Cortex of kidney (tissue), 1 donor: ENCODE measurements at places on chromosomes 12 and 14.

DNA sequence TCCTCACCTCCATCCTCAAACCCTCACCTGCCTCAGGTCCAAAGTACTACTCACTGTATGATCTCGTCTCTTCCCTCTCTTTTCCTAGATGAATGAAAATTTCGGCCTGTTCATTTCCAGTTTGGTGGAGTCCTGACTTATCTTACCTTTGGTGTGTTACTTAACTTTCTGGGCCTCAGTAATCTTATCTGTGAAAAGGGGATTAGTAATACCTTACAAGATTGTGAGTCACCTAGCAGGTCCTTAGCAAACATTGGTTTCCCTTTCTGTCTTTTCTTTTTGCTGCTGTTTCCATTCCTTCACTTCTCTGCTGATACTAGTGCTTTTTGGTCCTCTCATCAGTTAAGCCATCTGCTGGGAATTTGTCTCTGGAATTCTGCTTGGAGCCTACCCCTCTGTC is 52.8 kb downstream of the AKAP6 start:
- no peak for DNase-seq

DNA sequence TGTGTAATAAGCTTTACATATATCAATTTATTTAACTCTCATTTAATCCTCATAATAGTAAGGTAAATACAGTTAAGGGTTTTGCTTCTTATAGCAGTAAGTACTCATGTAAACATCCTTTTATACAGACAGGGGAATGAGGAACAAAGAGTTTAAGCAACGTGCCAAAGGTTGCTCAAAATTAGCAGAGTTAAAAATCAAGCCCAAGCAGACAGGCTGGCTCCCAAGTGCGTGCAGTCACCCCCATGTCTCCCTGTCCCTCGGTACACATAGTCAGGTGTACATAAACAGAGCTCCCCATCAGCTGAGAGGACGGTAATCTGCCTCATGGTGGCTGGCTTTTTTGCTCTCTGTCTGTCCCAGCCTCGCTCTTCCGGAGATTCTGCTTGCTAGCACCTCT is 126.4 kb downstream of the DERA start:
- no peak for DNase-seq

DNA sequence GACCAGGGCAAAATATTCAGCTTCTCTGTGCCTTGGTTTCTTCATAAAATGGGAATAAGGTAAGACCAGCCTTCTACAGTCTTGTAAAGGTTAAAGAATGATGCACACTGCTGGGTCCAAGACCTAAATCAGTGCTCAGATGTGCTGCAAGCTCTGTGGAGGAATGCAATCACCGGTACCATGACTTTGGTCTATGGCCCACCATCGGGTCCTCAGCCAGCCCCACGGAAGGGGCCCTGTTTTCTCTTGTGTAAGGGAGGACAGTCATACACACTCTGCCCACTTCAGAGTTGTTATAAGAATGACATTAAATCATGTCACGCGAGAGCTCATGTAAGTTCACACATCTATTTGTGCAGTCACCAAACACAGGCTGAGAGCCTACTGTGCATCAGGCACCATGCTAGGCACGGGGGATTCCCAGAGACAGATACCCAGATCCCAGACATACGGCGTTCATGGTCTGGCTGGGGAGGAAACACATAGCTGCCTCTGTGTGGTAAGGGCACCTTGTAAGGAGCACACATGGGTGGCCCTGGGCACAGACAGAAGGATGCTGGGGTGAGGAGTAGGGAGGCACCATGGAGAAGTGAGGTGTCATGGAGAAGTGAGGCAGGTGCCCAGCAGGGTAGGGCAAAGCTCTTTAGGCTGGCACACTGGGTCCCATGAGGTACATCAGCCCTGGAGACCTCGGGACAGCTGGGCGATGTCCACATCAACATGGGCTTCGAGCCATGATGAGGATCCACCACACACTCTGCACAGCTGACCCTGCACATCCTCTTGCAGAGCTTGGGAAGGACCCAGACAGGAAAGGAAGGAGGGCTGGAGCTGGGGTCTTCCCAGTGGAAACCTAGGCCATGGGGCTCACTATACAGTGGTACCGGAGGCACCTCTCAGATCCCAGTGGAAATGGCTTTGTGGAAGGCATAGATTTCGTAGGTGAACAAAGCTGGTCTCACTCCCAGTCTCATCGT is 190.4 kb upstream of the DIO3 start:
- DNase-seq, result no peak

- no peak for DNase-seq
Measured at GRCh38 chr12:56188778-56189098, 545 bp downstream of the SMARCC2 start.

DNA sequence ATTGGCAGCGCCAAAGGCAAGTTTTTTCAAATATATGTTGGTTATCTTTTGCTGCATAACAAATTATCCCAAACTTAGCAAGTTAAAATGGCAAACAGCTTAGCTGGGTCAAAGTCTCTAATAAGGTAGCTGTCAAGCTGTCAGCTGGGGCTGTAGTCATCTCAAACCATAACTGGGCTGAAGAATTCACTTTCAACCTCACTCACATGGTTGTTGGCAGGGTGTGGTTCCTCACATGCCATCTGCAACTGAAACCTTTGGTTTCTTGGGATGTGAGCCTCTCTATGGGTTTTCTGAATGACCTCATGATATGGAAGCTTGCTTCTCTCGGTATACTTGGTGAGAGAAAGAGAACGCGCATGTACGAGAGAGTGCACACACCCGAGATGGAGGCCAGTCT is 125.4 kb downstream of the LRIG3 start:
- DNase-seq, result no peak

- no peak for DNase-seq
Measured at GRCh38 chr12:64010069-64010686, 165.7 kb downstream of the SRGAP1 start.

- no peak for DNase-seq
Measured at GRCh38 chr12:52023976-52024688, 17.4 kb downstream of the TAMALIN start.

DNA sequence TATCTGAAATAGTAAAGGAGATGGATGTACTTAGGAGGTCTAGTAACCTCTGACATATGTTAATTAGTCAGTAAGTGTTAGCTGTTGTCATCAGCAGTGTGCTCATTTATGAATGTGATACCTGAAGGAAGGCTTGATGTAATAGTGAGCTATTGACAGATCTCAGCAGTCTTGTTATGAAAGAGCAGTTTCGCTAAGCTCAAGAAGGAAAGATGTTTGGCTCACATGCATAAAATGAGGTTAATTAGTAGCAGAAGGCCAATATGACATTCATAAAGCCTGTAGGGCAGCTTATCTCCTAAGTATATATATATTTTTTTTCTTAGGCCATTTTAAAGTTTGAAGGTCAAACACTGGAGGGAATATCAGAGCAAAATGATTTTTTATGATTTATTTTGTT is 2.8 kb downstream of the FAM234B start:
- DNase-seq, result no peak

DNA sequence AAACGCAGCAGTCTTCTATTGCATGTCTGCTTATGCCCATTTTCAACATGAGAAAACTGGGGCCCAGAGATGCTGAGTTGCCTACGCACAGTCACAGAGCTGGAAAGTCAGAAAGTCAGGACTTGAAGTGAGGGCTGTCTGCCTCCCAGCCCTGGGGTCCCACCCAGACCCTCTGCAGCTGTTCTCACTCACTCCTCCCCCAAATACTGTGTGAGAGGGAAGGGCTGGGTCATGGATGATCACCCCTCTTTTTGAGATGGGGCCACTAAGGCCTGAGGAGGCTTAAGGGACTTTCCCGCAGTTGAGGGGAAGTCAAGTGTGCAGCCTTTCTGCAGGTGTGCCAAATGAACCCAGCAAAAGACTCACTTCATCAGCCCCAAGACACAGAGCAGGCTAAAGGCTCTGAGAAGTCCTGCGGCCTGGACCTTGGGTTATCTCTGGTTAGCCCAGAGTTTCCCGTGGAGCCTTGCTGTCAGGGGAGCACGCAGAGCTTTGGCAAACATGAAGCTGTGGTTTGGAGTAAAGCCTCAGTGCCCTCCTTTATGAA is 18.7 kb downstream of the DTX1 start:
- no peak for DNase-seq

- DNase-seq, result no peak
Measured at GRCh38 chr14:101808020-101808641, 46.6 kb downstream of the PPP2R5C start.
